ENCODE measurements at places on chromosomes 1 and 21.

GRCh38 chr1:92832537-92833114, 786 bp downstream of the RPL5 start:
- no peak for DNase-seq

GRCh38 chr1:165543532-165544438, at the start of gene LRRC52:
Gene LRRC52 (plus strand): TSS chr1:165544000. CDS start chr1:165544297, 297 bp downstream.
- DNase-seq: peak; percentile 94

DNA sequence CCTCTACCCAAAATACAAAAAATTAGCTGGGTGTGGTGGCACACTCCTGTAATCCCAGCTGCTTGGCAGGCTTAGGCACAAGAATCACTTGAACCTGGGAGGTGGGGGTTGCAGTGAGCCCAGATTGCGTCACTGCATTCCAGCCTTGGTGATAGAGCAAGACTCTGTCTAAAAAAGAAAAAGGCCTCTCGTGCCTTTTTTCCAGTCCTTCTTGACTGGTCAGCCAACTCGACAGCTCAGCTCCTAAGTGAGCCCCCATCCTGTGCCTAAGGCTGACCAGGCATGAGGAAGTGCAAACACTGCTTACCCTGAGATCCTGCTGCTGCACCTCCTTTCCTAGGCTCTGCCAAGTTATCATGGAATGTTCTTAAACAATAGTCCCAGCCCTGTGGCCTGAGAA, 10.1 kb upstream of the PROK1 start:
- no peak for DNase-seq

GRCh38 chr1:70431317-70431716, 20.2 kb downstream of the CTH start:
- DNase-seq: no peak

- no peak for DNase-seq
Observed at GRCh38 chr1:196577386-196577785, 30.9 kb downstream of the KCNT2 start.

GRCh38 chr1:67148516-67149178, 13.9 kb upstream of the C1orf141 start:
- DNase-seq: no peak

DNA sequence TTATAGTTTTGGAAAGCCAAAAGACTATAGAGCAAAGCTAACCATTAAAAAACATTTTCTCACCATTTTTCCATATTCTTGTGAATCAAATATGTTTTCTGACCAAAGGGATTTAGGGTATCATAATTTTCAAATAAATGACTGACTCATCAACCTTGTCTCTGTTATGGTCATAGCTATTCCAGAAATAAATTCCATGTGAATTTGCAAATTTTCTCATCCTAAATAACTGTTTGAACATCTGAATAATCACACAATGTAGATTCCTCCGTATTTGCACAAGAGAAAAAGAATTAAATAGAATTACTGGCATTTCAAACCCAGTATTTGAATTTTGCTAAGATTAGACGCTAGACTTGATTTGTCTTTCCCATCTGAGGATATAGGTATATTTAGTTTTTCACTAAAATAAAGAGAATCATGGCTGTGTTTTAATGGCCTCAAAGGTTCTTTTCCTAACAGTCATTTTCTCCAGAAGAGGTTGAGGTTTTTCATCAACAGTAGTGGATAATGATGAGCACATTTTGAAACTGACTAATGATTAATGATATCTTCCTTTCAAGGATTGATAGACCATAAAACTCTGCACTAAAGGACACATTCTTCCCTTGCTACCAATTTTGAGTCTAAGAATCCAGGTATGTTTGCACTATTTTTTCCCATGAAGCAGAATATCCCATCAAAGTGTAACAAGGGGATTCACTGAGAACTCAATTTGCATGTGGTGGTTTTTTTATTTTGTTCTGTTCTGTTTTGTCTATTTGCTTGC, 9.5 kb upstream of the DUSP23 start:
- no peak for DNase-seq

DNA sequence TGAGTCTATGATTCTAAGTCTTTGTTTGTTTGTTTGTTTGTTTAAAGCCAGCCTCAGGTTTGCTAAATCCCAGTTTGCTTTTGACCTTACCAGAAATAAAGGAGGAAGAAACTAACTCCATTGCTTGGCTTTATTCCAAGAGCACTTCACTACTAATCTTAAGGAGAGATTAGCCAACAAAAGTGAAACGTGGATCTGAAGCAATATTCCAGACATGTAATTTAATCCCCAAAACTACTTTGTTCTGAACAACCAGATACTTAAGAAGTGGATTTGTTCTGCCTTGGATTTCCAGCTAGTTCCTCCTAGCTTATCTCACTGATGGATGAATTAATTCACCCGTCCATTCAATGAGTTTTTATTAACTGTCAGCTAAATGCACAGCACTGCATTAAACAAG, 15.9 kb upstream of the CEP350 start:
- no peak for DNase-seq

Measured in NCI-H2029 (cell line).